ENCODE measurements at places on chromosomes 6 and 20.

DNA sequence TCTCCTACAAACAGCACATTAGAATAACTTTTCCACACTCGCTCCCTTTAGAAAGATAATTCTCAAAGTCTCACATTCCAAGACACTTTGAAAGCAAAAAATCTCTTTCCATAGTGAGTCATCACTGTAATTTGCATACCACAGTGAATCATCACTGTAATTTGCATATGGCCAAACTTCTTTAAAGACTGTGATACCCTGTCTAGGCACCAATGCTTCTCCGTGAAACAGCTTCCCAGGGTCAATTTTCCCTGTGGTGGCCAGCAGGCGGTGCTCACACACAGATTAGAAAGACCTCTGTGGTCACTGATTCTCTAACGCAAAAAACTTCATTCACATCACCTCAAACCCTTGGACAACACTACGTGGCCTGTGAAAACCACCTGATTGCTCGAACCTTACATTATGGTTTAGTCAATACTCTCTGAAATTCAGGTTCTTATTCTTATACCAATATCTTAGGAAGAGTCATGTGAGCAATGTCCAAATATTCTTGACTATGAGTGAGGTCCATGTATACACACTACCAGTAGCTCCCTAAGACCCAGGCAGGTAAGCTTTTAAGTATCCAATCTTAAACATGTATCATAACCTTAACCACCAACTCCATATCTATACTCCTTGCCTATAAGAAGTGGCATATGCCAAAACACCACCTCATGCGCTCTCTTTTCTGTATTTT is 78.5 kb upstream of the PHACTR1 start:
- DNase-seq: peak; percentile 30

DNA sequence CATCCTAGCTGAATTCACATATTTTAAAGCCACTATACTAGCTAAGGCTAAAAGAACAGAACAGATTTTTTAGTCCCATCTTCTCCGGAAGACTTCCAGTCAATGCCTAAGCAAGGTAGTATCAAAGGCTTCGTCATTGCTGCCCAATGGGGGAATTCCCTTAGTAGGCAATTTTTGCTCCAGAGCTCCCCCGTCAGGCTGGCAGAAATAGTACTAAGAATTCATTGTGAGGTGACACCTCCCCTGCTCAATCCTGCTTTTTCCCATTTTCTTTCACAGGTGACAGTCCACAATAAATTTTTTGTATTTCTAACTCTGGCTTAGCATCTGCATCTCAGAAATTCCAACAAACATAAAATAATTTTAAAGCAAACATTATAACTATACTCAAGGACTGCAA is 52.8 kb upstream of the SRSF6 start:
- peak; percentile 20 for DNase-seq

- DNase-seq: peak; percentile 12
Measured at GRCh38 chr6:148557796-148558321, 189.0 kb upstream of the UST start.

- no peak for DNase-seq
Measured at GRCh38 chr20:9207253-9207652, 138.4 kb downstream of the PLCB4 start.

GRCh38 chr6:3518356-3519190 is 61.7 kb upstream of the SLC22A23 start:
- no peak for DNase-seq

DNA sequence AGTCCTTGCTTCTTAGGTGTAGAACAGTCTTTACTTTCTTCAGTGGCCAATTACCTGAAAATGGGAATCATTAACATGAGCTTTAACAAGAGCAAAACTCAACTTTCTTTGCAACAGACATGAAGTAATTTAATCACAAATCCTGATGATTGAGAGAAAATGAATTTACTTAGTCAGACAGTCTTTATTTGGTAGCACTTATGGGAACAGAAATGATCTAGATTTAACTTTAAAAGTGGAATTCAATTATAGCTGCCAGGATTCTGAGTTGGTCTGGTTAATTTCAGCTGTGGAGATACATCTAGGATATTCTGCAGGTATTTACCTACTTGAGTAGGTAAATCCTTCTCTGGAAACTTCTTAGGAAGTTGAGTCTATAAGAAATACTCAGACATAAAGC is 444.3 kb upstream of the PLCB4 start:
- DNase-seq: no peak

GRCh38 chr6:126764104-126764503 is 354.4 kb upstream of the RSPO3 start:
- no peak for DNase-seq

- no peak for DNase-seq
Measured at GRCh38 chr6:170433163-170434116, 119.7 kb downstream of the PSMB1 start.

GRCh38 chr20:14385176-14385740 is 47.8 kb upstream of the FLRT3 start:
- DNase-seq: no peak

GRCh38 chr6:134314006-134314821 is 3.7 kb downstream of the SGK1 start:
- no peak for DNase-seq

GRCh38 chr6:33880104-33880678 is 76.4 kb upstream of the MLN start:
- DNase-seq: no peak

GRCh38 chr6:72936766-72937559 is 288.3 kb downstream of the KHDC1L start:
- DNase-seq: no peak

DNA sequence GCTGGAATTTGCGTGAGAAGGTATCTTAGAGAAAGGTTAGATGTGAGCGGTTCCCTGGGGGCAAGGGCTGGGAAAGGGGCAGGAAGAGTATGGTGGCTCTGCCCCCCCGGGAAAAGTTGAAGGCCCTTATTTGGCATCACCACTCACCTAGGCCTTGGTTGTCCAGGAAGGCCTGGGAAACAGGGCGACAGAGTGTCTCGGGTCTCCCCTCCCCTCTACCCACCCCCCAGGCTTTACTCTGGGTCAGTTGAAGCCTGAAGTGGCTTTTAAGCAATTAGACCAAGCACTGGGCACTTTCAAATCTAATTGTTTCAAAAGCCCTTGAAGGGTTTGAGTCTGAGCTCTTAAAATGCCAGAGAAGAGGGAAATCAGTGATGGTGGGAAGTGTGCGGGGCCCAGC is 30.2 kb upstream of the FOXP4 start:
- DNase-seq: no peak

GRCh38 chr6:150881911-150882481 is 16.5 kb downstream of the MTHFD1L start:
- DNase-seq: no peak

DNA sequence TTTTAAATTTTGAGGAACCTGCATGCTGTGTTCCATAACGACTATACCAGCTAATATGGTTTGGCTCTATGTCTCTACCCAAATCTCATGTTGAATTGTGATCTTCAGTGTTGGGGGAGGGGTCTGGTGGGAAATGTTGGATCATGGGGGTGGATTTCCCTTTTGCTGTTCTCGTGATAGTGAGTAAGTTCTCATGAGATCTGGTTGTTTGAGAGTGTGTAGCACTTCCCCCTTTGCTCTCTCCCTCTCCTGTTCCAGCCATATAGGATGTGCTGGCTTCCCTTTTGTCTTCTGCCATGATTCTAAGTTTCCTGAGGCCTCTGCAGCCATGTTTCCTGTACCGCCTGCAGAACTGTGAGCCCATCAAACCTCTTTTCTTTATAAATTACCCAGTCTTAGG is 61.8 kb upstream of the NEDD9 start:
- no peak for DNase-seq

- no peak for DNase-seq
Measured at GRCh38 chr20:63660622-63661021, 2.5 kb downstream of the RTEL1 start.

DNA sequence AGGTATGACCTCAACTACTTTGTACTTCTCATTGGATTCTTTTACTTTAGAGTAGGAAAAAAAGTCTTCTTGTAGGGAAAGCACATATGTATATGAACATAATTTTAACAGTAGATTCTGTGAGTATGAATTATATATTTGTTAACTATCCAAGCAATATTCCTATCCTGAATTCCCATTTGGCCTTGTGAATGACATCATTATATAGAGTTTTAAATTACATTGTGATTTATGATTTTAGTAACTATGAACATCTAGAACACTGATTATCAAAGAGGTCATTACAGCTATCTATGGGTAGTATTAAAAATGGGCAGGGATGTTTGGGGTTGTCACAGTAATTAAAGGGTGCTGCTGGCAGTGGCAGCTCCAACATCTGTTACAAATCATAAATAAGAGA is 163.9 kb upstream of the TFAP2D start:
- no peak for DNase-seq

- DNase-seq: no peak
Measured at GRCh38 chr20:54468082-54468481, 7.3 kb upstream of the DOK5 start.

- no peak for DNase-seq
Measured at GRCh38 chr20:40982415-40983145, 46.0 kb upstream of the TOP1 start.

DNA sequence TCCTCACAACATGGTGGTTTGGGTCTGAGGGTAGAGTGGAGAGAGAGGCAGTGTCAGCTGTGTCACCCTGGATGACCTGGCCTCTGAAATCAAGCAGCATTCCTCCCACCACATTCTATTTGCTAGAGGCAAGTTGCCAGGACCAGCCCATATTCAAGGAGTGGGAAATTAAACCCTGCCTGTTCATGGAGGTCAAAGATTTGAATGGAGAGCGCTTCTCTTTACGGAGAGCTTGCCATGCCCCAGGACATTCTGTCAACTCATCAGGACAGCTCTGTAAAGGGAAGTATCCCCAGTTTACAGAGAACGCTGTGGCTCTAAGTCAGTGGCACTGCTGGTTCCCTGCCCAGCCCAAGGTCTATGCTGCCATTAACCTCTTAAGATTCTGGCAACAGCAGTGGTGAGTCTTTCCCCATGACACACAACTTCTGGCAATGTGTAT is 90.0 kb upstream of the INSM1 start:
- DNase-seq: no peak

DNA sequence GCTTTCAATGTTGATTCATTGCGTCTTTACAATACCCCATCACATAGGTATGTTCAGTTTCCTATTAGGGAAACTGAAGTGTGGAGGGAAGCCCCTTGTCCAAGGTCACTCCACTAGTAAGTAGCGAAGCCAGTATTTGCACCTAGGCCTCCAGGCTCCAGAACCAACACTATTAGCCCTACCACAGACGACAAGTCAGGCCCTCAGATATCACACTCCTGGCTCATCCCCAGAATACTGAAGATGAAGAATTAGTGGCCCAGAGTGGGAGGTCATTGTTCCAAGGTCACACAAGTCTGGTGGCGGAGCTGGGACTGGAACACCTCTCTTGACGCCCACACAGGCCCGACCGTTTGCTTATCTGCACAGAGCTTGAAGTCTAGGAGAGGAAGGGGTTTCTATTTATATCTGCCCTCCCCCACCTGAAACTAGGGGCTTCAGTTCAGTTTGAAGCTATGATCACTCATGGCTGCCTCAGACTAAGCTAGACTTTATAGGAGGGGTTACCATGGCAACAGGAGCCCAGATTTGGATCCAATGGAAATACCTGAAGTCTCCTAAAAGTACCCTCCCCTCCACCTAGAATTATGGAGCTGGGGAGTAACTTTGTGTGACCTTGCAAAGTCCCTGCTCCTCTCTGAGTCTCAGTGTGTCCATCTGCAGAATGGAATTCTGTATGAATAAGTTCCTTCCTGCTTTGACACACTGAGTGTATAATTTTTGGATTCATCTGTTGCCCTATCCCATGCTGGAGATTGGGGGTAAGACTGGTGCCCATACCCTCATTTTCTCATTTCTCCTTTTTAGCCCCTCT is 2.2 kb downstream of the SNTA1 start:
- DNase-seq: no peak

GRCh38 chr6:44119704-44120262 is 7.5 kb downstream of the MRPL14 start:
- no peak for DNase-seq

DNA sequence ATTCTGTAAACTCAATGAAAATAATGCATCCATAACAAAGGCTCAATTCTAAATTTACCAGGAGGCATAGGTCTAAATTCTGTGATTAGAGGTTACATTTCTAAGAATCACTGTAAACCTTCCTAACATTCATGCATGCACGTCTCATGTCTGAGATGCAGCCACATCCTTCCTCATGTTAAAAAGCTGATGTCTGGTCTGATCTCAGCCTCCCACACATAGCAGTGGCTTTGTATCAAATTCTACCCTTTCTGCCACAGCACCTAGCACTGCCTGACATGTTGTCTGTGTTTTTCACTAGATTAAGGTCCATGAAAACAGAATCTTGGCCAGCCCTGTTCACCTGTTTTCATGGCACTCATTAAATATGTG is 171.1 kb downstream of the WDR27 start:
- DNase-seq: no peak
